Memory B cell (primary cell): ENCODE measurements at places on chromosomes 5 and 9.

- DNase-seq = no peak
- no peak overlapping the region for H3K27ac ChIP-seq
- no peaks in the 10 kb centered on the region for H3K36me3 ChIP-seq
- no peaks in the 10 kb centered on the region for H3K4me1 ChIP-seq
- H3K4me3 ChIP-seq = no peak overlapping the region
Observed at GRCh38 chr5:15683332-15683731, 183.4 kb downstream of the FBXL7 start.

DNA sequence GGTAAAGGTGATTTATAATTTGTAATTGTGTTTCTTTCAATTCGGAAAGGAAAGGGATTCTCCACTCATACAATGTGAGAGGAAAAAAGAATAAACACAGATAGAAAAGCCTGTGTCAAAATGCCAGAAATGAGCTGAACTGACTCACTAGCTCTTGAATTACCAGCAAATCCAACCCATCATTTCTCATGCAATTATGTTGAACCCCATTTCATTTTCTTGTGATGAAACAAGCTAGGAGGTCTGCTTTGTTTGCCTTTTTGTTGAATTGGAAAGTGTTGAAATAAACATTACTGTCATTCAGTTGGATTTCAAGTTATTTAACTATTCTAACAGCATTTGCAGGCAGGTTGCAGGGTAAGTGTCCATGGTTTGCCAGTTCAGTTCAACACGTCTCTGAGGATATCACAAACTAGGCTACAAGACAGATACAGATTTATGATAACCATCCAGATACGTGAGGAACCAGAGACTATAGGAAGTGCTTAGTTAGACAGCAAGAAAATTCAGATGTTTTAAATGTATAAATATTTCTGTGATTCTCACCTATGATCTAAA is 547.2 kb downstream of the MAT2B start:
- DNase-seq = no peak
- H3K4me3 ChIP-seq = no peak overlapping the region
- no peaks in the 10 kb centered on the region for H3K27me3 ChIP-seq
- H3K36me3 ChIP-seq = no peaks in the 10 kb centered on the region
- H3K27ac ChIP-seq = no peak overlapping the region
- H3K4me1 ChIP-seq = peaks cover 4% of the 10 kb centered on the region

DNA sequence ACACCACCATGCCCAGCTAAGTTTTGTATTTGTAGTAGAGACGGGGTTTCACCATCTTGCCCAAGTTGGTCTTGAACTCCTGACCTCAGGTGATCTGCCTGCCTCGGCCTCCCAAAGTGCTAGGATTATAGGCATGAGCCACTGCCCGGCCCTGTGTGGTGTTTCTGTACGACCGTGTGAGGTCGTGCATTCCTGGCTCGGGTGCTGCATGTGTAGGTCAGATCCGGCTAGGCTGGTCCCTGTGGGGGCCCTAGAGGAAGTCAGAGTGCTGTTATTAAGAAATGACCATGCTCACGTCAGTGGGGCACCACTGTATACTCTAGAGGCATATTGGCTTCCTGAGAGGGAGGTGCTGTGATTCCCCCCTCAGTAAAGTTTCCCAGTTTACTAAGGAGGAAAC is 13.7 kb downstream of the WNK2 start:
- H3K4me1 ChIP-seq = no peaks in the 10 kb centered on the region
- H3K27ac ChIP-seq = no peak overlapping the region
- peaks cover 2% of the 10 kb centered on the region for H3K27me3 ChIP-seq
- DNase-seq = no peak

DNA sequence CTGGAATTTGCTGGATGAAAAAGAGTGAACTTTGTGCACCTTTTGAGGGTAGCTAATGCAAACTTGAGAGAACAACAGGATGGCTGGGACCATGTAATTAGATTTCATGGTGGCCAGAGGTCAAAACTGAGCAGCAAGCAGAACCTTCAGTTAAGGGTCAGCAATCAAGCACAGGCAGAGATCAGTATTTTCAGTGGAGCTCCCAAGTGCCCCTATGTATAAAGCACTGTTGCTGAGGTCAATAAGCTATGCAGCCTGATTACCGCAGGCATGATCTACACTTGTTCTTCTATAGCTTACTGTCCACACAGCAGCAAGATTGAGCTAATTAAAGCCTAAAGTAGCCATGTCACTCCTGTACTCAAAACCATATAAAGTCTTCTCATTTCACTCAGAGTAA is 62.1 kb upstream of the TMC1 start:
- no peak overlapping the region for H3K4me3 ChIP-seq
- no peaks in the 10 kb centered on the region for H3K36me3 ChIP-seq
- H3K4me1 ChIP-seq = no peaks in the 10 kb centered on the region
- no peak for DNase-seq
- no peak overlapping the region for H3K27ac ChIP-seq

DNA sequence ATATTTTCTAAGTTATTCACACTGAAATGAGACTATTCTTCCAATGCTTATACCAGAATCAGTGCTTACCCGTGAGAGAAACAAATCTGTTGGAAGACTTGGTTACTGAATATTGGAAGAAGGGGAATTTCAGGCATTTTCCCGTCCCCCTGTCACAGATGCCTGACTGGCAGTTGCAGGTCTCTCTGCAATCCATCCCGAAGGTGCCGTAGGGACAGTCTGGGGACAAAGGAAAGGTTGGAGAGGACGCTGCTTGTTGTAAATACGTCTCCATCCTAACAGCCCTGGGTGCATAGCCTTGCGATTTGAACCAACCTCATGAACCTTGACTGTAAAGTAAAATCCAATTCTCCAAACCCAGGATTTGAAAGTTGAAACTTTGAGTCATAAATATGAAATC is 3.5 kb downstream of the ESM1 start:
- H3K4me1 ChIP-seq = no peaks in the 10 kb centered on the region
- H3K36me3 ChIP-seq = no peaks in the 10 kb centered on the region
- H3K27me3 ChIP-seq = peaks cover 10% of the 10 kb centered on the region
- H3K27ac ChIP-seq = no peak overlapping the region
- no peak for DNase-seq

DNA sequence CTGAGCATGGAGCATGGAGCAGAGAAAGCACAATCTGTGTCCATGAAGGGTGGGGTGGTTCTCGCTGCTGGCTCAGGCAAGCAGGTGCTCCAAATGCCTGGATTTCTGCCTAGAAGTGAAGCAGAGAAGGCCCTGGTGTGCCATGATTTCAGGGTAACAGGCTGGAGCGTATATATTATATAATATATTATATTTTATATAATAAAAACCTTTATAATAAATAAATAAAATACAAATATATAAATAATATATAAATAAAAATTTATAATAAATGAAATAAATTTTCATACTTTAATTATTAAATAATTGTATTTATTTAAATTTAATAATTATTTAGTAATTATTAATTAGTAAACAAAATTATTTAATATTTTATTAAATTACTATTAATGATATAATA is 707.4 kb upstream of the COX7C start:
- no peak for DNase-seq
- no peaks in the 10 kb centered on the region for H3K27me3 ChIP-seq
- H3K4me3 ChIP-seq = no peak overlapping the region
- no peak overlapping the region for H3K27ac ChIP-seq
- H3K4me1 ChIP-seq = no peaks in the 10 kb centered on the region
- H3K36me3 ChIP-seq = no peaks in the 10 kb centered on the region

- DNase-seq = no peak
- peak overlapping the region; percentile 40 for H3K4me3 ChIP-seq
- no peaks in the 10 kb centered on the region for H3K36me3 ChIP-seq
- H3K4me1 ChIP-seq = peaks cover 35% of the 10 kb centered on the region
- peak overlapping the region; percentile 89 for H3K27ac ChIP-seq
Observed at GRCh38 chr5:151093476-151093889, 12.6 kb upstream of the TNIP1 start.

- DNase-seq = no peak
- H3K36me3 ChIP-seq = no peaks in the 10 kb centered on the region
- H3K27ac ChIP-seq = no peak overlapping the region
- H3K4me3 ChIP-seq = no peak overlapping the region
Observed at GRCh38 chr5:180343831-180344695, 9.1 kb downstream of the GFPT2 start.

GRCh38 chr9:7443541-7443940 is 356.0 kb downstream of the DMAC1 start:
- no peak overlapping the region for H3K4me3 ChIP-seq
- H3K4me1 ChIP-seq = no peaks in the 10 kb centered on the region
- H3K27me3 ChIP-seq = no peaks in the 10 kb centered on the region
- H3K27ac ChIP-seq = no peak overlapping the region
- no peak for DNase-seq
- no peaks in the 10 kb centered on the region for H3K36me3 ChIP-seq

- peak overlapping the region; percentile 94 for H3K4me3 ChIP-seq
- H3K4me1 ChIP-seq = peaks cover 49% of the 10 kb centered on the region
Observed at GRCh38 chr5:159010661-159011442, 88.9 kb downstream of the EBF1 start.

- H3K4me1 ChIP-seq = peaks cover 2% of the 10 kb centered on the region
- H3K4me3 ChIP-seq = no peak overlapping the region
Observed at GRCh38 chr5:148457183-148457620, 73.4 kb downstream of the FBXO38 start.

GRCh38 chr9:123069010-123069481 is 35.6 kb downstream of the GPR21 start:
- no peak overlapping the region for H3K27ac ChIP-seq
- H3K27me3 ChIP-seq = no peaks in the 10 kb centered on the region
- no peak overlapping the region for H3K4me3 ChIP-seq
- peaks cover 35% of the 10 kb centered on the region for H3K36me3 ChIP-seq
- H3K4me1 ChIP-seq = peaks cover 15% of the 10 kb centered on the region
